SJCRH30 (cell line): ENCODE measurements at places on chromosomes 12 and 14.

GRCh38 chr12:52132754-52133161, 53.3 kb downstream of the SMIM41 start:
- DNase-seq, result no peak

- DNase-seq, result no peak
Measured at GRCh38 chr14:101581806-101582205, 20.5 kb downstream of the DIO3 start.

DNA sequence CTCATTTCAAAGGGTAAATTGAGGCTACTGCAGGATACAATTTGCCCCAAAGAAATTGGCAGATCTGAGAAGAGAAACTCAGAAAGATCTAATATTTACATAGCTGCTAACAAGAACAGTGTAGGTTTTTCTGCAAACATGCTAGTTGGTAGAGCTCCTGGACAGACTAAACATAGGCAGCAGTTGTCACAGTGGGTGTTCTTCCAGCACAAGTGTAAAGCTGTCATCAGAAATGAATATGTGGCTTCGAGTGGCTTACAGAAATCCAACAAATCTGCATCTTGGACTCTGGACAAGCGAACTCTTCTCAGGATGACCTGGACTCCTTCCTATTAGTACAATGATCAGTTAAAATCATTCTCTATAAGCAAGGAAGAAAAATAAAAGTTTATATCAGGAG, 5.9 kb downstream of the CBX5 start:
- no peak for DNase-seq

DNA sequence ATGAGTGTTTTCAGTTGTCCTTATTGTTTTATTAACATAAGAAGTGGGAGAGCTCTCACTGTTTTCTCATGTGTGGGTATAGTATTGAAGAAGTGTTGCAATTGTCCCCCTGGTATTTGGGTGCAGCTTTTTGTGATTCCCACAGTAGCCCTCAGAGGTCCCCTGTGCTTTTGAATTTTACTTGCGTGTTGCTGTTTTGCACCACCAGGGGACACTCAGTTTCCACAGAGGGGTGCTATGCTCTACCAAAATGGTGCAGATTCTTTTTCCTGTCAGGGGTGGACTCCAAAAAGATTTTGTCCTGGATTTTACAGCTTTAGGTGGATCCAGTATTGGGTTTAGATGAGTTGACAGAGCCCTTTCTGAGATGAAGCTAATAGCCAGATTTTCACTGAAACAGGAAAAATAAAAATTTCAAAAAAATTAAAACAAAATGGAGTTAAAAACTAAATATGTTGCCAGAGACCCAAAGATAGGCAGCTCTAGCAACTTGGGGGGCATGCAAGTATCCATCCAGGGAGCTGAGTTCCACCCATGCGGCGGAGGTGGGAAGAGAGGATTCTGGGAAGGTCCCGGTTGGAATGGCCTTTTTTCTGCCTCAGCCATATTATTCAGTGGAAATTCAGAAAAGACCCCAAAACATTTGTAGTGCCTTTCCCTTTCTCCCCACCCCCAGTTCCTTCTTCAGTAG, 50.2 kb downstream of the TTLL5 start:
- DNase-seq, result peak; percentile 65

- no peak for DNase-seq
Measured at GRCh38 chr14:68625366-68626090, 167.3 kb downstream of the ZFP36L1 start.

DNA sequence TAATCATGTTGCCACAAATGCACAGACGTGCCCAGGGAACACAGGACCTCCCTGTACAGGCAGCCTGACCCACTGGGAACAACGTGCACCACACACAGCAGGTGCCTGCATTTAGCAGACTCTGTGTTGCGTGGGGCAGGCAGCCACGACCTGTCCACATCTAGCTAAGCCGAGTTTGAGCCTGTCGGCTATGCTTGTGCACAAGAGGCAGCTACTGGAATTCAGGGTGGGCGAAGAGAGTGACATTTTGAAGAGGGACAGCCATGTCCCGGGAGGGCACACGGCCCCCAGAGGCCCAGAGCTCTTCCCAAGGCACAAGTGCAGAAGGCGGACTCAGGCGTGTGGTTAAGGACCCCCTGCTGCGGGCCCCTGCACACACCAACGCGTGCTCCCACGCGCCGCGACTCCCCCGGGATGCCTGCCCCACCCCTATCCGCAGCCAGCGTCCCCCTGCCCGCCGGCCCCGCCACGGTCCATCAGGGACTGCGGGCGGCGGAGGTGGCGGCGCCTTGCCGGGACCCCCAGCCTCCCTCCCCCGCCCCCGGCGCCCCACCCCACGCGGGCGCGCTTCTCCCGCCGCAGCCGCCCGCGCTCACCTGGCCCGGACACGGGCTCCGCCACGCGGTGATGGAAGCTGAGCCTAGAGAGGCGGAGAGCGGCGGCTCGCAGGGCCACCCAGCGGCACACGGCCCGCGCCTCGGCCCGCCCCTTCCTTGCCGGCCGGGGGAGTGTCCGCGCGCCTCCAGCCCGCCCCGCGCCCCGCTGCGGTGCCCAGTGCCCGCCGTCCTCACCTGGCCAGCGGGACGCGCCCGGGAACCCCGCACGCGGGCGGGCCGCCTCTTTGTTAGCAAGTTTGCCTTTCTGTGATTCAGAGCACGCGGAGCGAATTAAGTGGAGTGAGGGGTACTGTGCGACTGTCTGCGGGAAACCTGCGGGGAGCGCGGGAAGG, 125.3 kb upstream of the PRMT8 start:
- DNase-seq, result no peak

DNA sequence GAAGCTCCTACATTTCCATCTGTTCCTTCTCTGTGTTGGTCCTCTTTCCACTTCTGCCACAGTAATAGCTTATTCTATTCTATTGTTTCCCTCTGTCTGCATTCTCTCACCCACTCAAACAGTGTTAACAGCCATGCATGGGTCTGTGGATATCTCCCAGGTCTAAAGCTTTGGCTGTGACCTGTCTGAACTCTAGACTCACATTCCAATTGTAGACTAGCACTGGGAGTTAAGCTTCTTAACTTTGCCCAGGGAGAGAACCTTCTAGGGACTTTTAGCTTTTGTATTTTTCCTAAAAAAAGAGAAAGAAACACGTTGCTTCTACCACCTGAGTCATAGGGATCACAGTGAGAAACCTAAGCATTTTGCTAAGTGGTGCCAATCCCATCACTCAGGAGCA, 36.7 kb downstream of the PTPRR start:
- DNase-seq, result no peak

DNA sequence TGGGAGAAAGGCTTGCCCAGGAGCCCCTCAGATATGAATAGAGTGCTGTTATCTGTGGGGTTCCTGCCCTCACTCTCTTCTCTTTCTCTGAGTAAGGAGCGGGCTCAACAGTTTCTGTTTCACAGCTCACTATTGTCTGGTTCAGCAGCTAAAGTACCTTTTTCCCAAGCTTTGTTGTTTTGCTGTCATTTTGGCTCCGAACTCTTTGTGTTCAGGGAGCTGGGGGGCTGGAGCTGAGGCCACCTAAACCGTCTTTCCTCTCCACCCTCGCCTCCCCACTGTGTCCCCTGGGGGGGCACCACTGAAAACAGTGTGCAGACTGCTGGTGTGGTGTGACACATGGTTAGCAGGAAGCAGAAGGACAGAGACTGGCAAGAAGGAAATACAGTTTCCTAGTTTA, 51.4 kb downstream of the FBXW8 start:
- no peak for DNase-seq

- no peak for DNase-seq
Measured at GRCh38 chr12:26252946-26253345, 57.6 kb downstream of the SSPN start.

DNA sequence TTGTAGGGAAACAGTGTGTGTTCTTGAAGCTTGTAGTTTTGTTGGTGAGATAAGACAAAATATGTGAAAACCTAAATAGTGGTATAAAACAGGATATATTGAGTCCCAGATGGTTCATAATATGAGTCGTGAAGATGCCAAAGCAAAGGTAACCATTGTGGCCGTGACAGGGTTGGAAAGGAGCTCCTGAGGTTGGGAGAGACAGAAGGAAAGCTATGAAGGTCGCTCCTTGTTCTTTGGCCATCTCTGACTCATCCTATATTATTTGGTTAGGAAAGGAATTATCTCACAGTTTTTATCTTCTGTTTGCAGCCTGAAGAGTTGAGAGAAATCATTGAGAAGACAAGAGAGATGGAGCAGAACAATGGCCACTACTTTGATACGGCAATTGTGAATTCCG, 27.1 kb downstream of the ATP6V1D start:
- DNase-seq, result no peak

- no peak for DNase-seq
Measured at GRCh38 chr12:117547209-117547608, 185.8 kb upstream of the NOS1 start.
